B cell (primary cell): ENCODE measurements at places on chromosomes 4 and X. TPM values are rescaled to one million over a fixed set of nuclear protein-coding genes. Genes with fewer than 3 reads are reported as not detected.

The RAB40A gene
- polyA plus RNA-seq: 0.07 and 0.15 TPM in 2 replicates

The GJB1 gene
- polyA plus RNA-seq: not detected in 2 replicates

The STPG2 gene
- polyA plus RNA-seq: 0.13 and 0.17 TPM in 2 replicates

The MAGEA12 gene
- polyA plus RNA-seq: not detected in 2 replicates

The PLAC8 gene
- 386 and 499 TPM in 2 replicates for polyA plus RNA-seq

The ALG13 gene
- polyA plus RNA-seq: 166 and 197 TPM in 2 replicates

The RHOH gene
- 118 and 174 TPM in 2 replicates for polyA plus RNA-seq

The ART3 gene
- polyA plus RNA-seq: not detected in 2 replicates

The CPLX1 gene
- 0.37 TPM in 1 of 2 replicates, not detected in the other for polyA plus RNA-seq

The DMRTC1 gene
- 0.42 and 0.58 TPM in 2 replicates for polyA plus RNA-seq
